ENCODE measurements at places on chromosomes 7 and 10. TPM values are rescaled to one million over a fixed set of nuclear protein-coding genes. Genes with fewer than 3 reads are reported as not detected.

Gene COL26A1
- total RNA-seq: not detected

Gene ADAM22
- total RNA-seq: 2.3 TPM

Gene LIPK
- total RNA-seq: not detected

Gene MAGI2
- 0.04 TPM for total RNA-seq

Gene SLC13A1
- total RNA-seq: not detected

Gene CTBP2
- 0.60 TPM for total RNA-seq

Gene OR2A5
- not detected for total RNA-seq

Gene AZGP1
- total RNA-seq: not detected

Gene LRRN3
- 34.8 TPM for total RNA-seq

Gene NRAP
- total RNA-seq: not detected

Gene CACNB2
- total RNA-seq: not detected

Gene LIPF
- total RNA-seq: not detected

Gene SPAM1
- not detected for total RNA-seq

Data from activated CD8-positive, alpha-beta T cell treated with anti-CD3 and anti-CD28 coated beads for 36 hours (primary cell).